ENCODE measurements at places on chromosomes 3 and 15. TPM values are rescaled to one million over a fixed set of nuclear protein-coding genes. Genes with fewer than 3 reads are reported as not detected.
A peak's percentile ranks its signal among the peaks of the same experiment; 100 is the strongest.

The GOLGA6B gene
- not detected for total RNA-seq

The TM4SF4 gene
- not detected for total RNA-seq

The ADAMTS17 gene
- total RNA-seq = 7.3 TPM

The SLC12A1 gene
- total RNA-seq = not detected

DNA sequence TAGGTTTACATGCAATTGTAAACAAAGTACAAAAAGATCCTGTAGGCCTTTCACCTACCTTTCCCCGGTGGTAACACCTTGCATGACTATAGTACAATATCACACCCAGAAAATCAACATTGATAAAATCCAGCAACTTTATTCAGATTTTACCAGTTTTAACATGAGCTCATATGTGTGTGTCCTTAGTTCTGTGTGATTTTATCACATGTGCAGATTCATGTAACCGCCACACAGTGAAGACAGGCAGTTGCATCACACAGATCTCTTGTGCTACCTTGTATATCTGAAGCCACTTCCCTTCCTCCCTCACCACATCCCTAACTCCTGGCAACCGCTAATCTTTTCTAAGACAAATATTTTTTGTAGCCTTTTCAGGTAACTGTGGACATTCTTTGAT is 183.5 kb upstream of the C2CD4B start:
- no peak for DNase-seq
- peak overlapping the region; percentile 54 for H3K27ac ChIP-seq
- H3K36me3 ChIP-seq = no peaks in the 10 kb centered on the region

DNA sequence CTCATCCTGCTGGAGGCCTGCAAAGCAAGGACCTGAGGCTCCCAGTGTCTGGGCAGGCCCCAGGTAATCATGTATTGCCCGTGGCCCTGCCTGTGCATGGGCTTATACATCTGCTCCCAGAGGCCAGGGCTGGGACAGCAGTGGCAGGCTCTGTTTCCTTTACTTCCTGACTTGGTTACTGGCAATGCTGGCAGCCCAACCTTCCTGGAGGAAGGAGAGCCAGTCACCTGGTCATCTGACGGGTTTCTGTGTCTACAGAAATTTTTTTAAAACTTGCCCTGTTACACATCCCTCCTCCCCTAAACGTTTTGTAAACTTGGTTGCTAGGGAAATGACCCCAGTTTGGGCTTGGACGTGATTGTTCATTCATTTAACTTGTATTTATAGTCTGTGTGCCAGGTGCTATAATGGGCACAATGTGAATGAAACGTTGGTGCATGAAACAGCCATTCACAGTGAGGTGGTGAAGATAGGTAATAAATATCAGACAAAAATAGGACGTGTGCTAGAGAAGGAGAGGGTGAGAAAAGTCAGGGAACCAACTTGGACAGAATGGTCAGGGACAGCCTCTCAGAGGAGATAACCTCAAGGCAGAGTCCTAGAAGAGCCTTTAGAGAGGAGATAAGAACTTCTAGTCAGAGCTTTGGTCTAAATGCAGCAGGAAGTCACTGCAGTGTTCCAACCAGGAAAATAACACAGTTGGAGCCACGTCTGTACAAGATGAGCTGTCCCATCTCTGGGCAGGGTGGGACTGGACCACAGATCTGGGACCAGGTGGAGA is 14.1 kb downstream of the TEX264 start:
- peaks cover 37% of the 10 kb centered on the region for H3K36me3 ChIP-seq
- H3K4me1 ChIP-seq = peaks cover 64% of the 10 kb centered on the region
- peak overlapping the region; percentile 72 for H3K4me3 ChIP-seq
- peak overlapping the region; percentile 90 for H3K27ac ChIP-seq
- H3K27me3 ChIP-seq = no peaks in the 10 kb centered on the region
- DNase-seq = no peak

GRCh38 chr3:136068708-136069107 is 103.2 kb downstream of the PPP2R3A start:
- no peak overlapping the region for H3K27ac ChIP-seq
- H3K27me3 ChIP-seq = peaks cover 7% of the 10 kb centered on the region
- no peak for DNase-seq
- H3K36me3 ChIP-seq = no peaks in the 10 kb centered on the region
- no peak overlapping the region for H3K4me3 ChIP-seq
- peaks cover 7% of the 10 kb centered on the region for H3K4me1 ChIP-seq

- H3K36me3 ChIP-seq = peaks cover 2% of the 10 kb centered on the region
- no peaks in the 10 kb centered on the region for H3K27me3 ChIP-seq
- peaks cover 6% of the 10 kb centered on the region for H3K4me1 ChIP-seq
- no peak overlapping the region for H3K27ac ChIP-seq
- H3K4me3 ChIP-seq = no peak overlapping the region
- DNase-seq = no peak
Measured at GRCh38 chr3:115363071-115363470, 216.0 kb upstream of the ZBTB20 start.

GRCh38 chr15:83747050-83747717 is 93.3 kb downstream of the ADAMTSL3 start:
- DNase-seq = no peak
- H3K27ac ChIP-seq = no peak overlapping the region
- H3K4me1 ChIP-seq = peaks cover 2% of the 10 kb centered on the region
- H3K4me3 ChIP-seq = no peak overlapping the region
- H3K27me3 ChIP-seq = peaks cover 1% of the 10 kb centered on the region

- H3K36me3 ChIP-seq = no peaks in the 10 kb centered on the region
- no peak overlapping the region for H3K4me3 ChIP-seq
- no peak for DNase-seq
- H3K27ac ChIP-seq = no peak overlapping the region
- H3K27me3 ChIP-seq = peaks cover 2% of the 10 kb centered on the region
- no peaks in the 10 kb centered on the region for H3K4me1 ChIP-seq
Measured at GRCh38 chr3:54427941-54428871, 305.9 kb downstream of the CACNA2D3 start.

DNA sequence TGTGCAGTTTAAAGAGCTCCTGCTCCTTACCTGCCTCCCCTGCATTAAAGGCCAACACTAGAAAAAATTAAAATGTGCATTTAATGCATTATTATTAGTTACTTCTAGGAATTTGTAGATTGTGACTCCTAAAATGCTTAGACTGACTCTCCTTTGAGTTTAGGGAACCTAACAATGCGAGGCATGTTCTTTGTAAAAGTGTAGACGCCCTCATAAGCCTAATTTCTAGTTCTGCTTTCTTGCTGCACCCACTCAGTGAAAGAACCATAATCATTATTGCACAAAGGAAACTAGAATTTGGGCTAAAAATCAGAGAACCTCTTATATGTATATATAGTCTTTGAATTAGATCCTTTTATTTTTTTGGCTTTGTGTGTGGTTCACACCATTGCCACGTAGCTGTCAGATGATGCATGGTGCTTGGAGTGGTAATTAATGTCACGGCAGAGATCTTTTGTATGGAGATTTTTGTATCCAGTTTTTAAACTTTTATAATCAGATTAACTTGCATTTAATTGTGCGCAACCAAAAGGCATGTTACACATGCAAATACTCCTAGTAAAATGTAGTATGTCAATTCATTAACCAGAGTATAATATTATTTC is 710 bp downstream of the ABHD10 start:
- no peak for DNase-seq
- peak overlapping the region; percentile 91 for H3K27ac ChIP-seq
- H3K27me3 ChIP-seq = peaks cover under 1% of the 10 kb centered on the region
- H3K4me3 ChIP-seq = peak overlapping the region; percentile 81
- peaks cover 18% of the 10 kb centered on the region for H3K36me3 ChIP-seq
- H3K4me1 ChIP-seq = peaks cover 29% of the 10 kb centered on the region

GRCh38 chr3:194686816-194687637 is 1.3 kb downstream of the FAM43A start:
- peaks cover 41% of the 10 kb centered on the region for H3K4me1 ChIP-seq
- no peaks in the 10 kb centered on the region for H3K36me3 ChIP-seq
- no peak overlapping the region for H3K27ac ChIP-seq
- peaks cover 35% of the 10 kb centered on the region for H3K27me3 ChIP-seq
- H3K4me3 ChIP-seq = peak overlapping the region; percentile 84
- DNase-seq = peak; percentile 55

- peaks cover 9% of the 10 kb centered on the region for H3K27me3 ChIP-seq
- no peak for DNase-seq
Measured at GRCh38 chr3:124664804-124665203, 65.4 kb upstream of the UMPS start.

DNA sequence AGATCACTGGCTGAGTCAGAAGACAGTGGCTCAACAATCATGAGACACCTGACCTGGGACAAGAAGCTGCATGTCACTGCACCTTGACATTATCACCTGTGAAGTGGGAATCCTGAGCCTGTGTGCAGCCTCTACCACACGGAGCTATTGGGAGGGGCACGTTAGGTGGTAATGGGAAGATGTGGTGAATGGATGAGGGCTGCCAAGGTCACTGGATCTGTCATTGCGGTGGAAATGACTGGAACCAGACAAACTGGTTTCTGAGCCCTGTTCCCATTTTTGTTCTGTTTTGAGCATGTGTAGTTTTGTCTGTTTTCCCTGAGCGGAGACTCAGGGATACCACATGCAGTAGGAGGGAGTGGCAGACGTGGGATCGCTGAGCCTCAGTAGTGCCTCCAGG is 235.5 kb downstream of the OPA1 start:
- no peaks in the 10 kb centered on the region for H3K4me1 ChIP-seq
- no peak overlapping the region for H3K4me3 ChIP-seq
- DNase-seq = no peak
- H3K27ac ChIP-seq = no peak overlapping the region

DNA sequence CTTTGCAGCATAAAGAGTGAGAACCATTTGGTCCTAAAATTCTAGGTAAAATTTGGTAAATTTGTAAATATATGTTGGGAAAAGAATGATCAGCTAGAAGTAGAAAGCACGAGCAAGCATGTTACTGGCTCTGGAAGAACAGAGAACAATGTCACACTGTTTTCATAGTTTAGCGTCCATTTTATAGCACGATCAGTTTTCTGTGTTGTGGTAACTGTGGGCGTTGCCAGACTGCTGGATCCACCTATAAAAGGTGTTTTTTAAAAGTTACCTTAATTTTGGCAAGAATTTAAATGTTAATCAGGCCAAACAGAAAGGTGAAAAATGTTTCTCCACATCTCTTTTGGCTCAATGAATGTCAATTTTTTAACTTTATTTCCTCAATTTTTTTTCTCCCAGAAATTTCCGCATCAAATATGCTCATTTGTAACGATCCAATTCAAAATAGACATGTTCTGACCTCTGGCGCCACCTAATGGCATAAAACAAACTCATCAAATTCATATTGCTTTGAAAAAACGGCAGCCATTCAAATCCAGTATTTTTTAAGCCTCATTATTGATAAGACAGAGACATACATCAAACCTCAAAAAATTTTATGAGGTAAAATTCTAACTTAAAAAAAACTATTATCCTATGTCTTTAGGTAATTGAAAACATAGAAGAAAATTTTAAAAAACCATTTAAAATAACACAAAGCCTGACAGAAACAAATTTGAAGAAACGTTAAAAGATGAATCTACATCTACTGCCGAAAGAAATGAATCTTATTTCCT is 5.5 kb upstream of the GP5 start:
- DNase-seq = no peak
- H3K27me3 ChIP-seq = peaks cover 2% of the 10 kb centered on the region
- H3K36me3 ChIP-seq = peaks cover 7% of the 10 kb centered on the region
- H3K27ac ChIP-seq = no peak overlapping the region

DNA sequence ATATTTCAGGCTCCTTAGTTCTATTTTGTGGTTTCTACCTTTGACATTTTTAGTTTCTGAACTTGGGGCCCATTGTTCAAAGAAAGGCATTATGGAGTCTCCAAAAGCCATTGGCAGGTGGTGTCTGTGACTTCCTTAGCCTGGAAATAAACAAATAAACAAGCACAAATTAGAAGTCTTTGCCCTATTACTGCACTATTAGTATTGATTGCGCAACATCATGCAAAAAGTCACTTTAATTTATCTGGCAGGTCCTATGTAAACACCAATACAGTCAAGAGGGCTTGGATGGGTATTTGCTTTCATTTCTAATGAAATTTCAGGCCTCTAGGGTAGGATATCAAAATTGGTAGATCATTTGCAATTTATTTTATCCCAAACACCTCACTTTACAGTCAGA is 85.6 kb downstream of the LPP start:
- no peak overlapping the region for H3K27ac ChIP-seq
- no peak overlapping the region for H3K4me3 ChIP-seq
- no peaks in the 10 kb centered on the region for H3K27me3 ChIP-seq

DNA sequence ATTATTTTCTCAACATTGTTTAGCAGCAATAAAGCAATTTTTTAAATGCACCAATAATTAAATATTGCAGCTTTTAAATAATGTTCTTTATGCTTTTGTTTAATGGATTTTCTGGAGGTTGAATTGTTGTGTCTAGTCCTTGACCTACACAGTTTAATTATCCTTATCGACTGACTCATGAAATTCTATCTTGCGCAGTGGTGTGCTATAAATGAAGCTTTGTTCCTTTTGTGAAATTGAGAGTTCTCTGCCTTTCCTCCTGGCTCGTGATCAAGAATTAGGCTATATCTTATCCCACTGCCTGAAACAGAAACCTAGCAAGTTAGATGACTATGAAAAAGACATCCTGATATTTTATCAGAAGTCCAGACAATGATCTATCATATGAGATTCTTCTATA is 37.0 kb upstream of the PIK3R4 start:
- H3K4me1 ChIP-seq = no peaks in the 10 kb centered on the region
- no peak overlapping the region for H3K27ac ChIP-seq
- H3K36me3 ChIP-seq = no peaks in the 10 kb centered on the region
- no peak overlapping the region for H3K4me3 ChIP-seq
- no peak for DNase-seq

GRCh38 chr15:52097180-52097579 is 15.4 kb downstream of the BCL2L10 start:
- H3K4me3 ChIP-seq = no peak overlapping the region
- H3K27me3 ChIP-seq = peaks cover 15% of the 10 kb centered on the region
- no peaks in the 10 kb centered on the region for H3K36me3 ChIP-seq
- no peak for DNase-seq

- H3K27me3 ChIP-seq = no peaks in the 10 kb centered on the region
- H3K36me3 ChIP-seq = no peaks in the 10 kb centered on the region
- H3K4me1 ChIP-seq = no peaks in the 10 kb centered on the region
- no peak for DNase-seq
- no peak overlapping the region for H3K4me3 ChIP-seq
Measured at GRCh38 chr3:102883515-102883914, 448.7 kb downstream of the ZPLD1 start.

- H3K4me1 ChIP-seq = peaks cover 62% of the 10 kb centered on the region
- peaks cover 41% of the 10 kb centered on the region for H3K36me3 ChIP-seq
- H3K27ac ChIP-seq = peak overlapping the region; percentile 69
- peak overlapping the region; percentile 12 for H3K4me3 ChIP-seq
- DNase-seq = no peak
Measured at GRCh38 chr15:92921215-92922131, 21.3 kb downstream of the CHD2 start.

GRCh38 chr3:149628957-149629670 is 28.7 kb downstream of the WWTR1 start:
- no peak overlapping the region for H3K27ac ChIP-seq
- H3K27me3 ChIP-seq = peaks cover 11% of the 10 kb centered on the region
- no peaks in the 10 kb centered on the region for H3K4me1 ChIP-seq
- no peak overlapping the region for H3K4me3 ChIP-seq
- H3K36me3 ChIP-seq = no peaks in the 10 kb centered on the region
- no peak for DNase-seq

GRCh38 chr3:83500422-83500821 is 1458.4 kb upstream of the CADM2 start:
- H3K27me3 ChIP-seq = no peaks in the 10 kb centered on the region
- no peaks in the 10 kb centered on the region for H3K36me3 ChIP-seq
- no peaks in the 10 kb centered on the region for H3K4me1 ChIP-seq
- no peak overlapping the region for H3K4me3 ChIP-seq
- DNase-seq = no peak
- H3K27ac ChIP-seq = no peak overlapping the region

Measured in activated naive CD8-positive, alpha-beta T cell treated with anti-CD3 and anti-CD28 coated beads, Interleukin-2, amount 10 ng/mL, durations not matched to agents 7 days and 5 days (primary cell).